ENCODE measurements at places on chromosomes 6 and 20. TPM values are rescaled to one million over a fixed set of nuclear protein-coding genes. Genes with fewer than 3 reads are reported as not detected.

- DNase-seq, result no peak
These were observed 388.7 kb downstream of the UTRN start for GRCh38 chr6:144673807-144674206.

- no peak for DNase-seq
These were observed 126.7 kb downstream of the UNC5CL start for GRCh38 chr6:40912158-40912946.

- DNase-seq, result no peak
These were observed 21.0 kb downstream of the OGFRL1 start for GRCh38 chr6:71309656-71310055.

DNA sequence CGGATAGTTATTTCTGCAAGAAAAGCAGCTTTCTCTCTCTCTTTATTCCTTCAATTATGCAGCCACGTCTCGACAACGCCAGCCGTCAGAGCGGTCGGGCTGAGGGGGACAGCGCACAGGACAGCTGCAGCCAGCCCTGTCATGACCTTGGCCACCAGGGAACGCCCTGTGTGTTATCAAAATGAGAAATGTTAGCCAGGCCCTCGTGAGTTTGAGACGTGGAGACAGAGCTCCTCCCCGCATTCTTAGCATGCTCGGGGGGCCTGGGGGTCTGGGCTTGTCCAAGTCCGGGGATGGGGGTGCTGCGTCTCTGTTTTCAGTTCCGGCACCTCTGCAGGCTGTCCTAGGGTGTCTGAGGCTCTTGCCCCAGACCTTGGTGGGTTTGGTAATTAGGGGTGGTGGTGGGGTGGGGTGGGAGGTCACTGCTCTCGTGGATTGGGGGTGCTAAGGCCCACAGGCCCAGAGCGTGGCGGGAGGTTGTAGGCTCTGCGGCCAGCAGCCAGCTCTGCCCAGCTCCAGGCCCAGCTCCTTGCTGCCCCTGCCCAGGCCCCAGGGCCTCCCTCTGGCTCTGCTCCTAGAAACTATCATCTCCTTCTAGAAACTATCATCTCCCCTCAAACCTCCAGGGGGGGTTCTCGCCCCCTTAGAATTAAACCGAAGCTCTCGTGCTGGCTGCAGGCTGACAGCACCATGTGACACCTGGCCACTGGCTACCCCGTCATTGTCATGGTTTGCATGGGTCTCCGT is 54.3 kb upstream of the GATA5 start:
- DNase-seq, result no peak

GRCh38 chr20:52893498-52893897 is 78.7 kb upstream of the TSHZ2 start:
- DNase-seq, result no peak

DNA sequence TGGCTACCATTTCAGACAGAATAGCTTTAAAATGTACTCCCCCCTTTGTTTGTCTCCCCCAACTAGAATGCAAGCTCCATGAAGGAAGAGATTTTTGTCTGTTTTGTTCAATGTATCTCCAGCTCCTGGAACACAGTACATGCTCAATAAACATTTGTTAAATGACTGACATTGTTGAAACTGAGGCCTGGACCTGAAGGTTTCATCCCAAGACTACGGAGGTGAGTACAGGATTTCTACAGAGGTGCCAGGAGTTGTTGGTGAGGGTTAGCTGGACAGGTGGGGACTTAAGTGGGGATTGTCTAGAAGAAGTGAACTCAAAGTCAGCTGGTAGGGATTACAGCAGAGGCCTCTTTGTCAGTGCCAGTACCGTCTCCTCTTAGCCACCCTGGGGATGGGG is 19.4 kb downstream of the VEGFA start:
- DNase-seq, result no peak

DNA sequence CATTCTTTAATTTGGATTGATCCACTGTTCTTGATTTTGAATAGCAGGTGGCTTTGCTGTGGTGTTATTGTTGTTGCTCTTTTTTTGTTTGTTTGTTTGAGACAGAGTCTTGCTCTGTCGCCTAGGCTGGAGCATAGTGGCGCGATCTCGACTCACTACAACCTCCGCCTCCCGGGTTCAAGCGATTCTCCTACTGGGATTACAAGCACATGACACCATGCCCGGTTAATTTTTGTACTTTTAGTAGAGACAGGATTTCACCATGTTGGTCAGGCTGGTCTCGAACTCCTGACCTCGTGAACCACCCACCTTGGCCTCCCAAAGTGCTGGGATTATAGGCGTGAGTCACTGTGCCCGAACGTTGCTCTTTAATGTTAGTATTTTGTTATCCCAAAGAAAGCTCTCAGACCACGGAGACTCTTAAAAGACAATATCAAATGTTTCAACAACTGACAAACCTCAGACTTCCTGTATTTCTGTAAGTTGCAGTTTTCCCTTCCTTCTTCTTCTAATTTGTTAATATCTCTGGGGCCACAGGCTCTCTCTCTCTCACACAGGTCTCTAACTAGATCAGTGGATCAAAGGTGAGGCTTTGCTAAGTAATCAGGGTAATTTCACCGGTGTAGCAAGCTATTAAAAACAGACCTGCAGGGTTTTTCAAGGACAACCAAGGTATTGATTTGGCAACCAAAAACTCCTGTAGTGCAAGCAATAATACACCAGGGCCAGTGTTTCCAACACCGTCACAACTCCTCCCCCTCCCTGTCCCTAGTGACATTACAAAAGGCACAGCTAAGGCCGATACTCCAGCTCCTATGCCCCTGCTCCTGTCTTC is 48.8 kb upstream of the ZNF217 start:
- peak; percentile 50 for DNase-seq

DNA sequence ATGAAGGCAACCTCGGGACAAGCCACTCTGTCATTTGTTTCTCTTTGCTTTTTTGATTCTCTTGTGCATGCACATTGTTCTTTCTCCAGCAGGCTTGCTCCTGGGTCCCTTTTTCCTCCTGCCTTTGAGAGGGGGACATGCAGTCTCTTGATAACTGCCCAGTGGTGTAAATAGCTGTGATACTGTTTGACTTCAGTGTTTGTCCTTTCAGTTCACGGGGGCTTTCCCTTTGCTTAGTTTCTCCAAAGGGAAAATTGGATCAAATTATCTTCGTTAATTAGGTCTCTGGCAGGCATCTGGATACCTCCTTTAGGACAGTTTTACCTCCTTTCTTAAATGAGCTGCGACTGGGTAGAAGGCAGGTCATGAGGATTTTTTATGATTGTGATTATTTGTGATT is 41.5 kb downstream of the RALGAPB start:
- DNase-seq, result no peak

Gene ITCH
- 8.8 TPM for polyA plus RNA-seq

Gene LY6G5B
- 13.6 TPM for polyA plus RNA-seq

Gene SULF2
- polyA plus RNA-seq, result 0.77 TPM

Gene C6orf132
- polyA plus RNA-seq, result 1.8 TPM

Gene NOL4L
- polyA plus RNA-seq, result 16.6 TPM

Gene BPIFB2
- not detected for polyA plus RNA-seq

Measured in IMR-90 (cell line).